ENCODE measurements at places on chromosomes 7 and 10.

DNA sequence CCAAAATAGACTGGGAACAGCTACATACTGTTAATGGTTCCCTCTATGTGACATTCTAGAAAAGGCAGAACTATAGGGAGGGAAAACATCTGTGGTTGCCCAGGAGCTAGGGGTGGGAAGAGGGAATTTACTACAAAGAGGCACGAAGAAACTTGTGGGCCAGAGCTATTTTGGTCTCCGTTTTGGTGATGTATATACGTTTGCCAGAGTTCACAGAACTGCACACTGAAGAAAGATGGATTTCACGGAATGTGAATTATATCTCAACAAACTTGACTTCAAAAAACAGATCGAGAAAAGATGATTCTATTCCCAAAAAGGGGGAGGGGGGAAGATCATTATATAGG, 386 bp upstream of the AS3MT start:
- no peak for DNase-seq

- no peak for DNase-seq
Observed at GRCh38 chr7:55110282-55110992, 91.6 kb downstream of the EGFR start.

DNA sequence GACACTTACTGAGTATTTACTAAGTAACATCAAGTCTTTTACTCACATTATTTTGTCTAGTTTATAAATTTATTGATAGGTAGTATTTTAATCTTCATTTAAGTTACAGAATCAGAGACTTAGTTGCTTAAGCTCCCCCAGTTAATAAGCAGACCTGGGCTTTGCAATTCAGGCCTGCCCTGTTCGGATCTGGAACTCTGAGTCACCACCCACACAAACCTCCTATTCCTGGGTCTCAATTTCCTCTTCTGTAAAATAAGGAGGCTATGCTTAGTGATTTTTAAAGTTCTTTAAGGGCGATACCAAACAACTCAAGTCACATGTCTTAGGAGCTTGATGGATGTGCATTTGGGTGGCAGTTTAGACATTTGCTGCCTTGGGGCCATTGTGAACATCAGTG, 3.5 kb upstream of the MGAM start:
- DNase-seq: no peak

DNA sequence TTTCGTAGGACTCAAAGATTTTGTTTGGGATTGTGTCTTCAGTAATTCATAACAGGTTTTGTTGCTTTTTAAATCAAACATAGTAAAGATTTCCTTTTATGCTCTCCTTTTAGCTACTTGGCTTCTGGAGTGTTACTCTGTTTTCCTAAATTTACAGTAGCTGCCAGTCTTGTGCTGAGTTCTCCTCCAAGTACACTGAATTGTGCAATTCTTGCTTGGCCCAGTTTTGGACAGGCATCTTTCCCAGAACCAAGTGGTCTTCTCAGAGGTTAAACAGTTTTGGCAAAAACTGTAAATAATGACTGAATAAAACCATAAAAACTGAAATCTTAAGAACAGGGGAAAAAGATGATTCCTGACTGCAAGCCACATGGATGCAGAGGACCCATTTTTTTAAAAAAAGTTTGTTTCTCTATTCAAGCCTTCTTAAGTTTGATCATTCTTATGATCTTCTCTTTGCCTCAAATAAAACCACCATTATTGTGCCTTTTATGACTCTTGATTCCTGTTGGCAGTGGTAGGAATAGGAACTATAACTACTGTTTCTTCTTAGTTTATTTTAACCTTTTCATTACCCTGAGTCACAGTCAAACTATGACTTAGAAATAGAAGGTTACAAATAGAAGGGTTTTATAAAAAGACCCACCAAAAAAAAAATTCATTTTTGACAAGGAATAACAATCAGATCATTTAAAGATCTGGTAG, 88.0 kb downstream of the MDFIC start:
- no peak for DNase-seq

GRCh38 chr7:157537056-157537455, 200.3 kb downstream of the DNAJB6 start:
- DNase-seq: no peak

DNA sequence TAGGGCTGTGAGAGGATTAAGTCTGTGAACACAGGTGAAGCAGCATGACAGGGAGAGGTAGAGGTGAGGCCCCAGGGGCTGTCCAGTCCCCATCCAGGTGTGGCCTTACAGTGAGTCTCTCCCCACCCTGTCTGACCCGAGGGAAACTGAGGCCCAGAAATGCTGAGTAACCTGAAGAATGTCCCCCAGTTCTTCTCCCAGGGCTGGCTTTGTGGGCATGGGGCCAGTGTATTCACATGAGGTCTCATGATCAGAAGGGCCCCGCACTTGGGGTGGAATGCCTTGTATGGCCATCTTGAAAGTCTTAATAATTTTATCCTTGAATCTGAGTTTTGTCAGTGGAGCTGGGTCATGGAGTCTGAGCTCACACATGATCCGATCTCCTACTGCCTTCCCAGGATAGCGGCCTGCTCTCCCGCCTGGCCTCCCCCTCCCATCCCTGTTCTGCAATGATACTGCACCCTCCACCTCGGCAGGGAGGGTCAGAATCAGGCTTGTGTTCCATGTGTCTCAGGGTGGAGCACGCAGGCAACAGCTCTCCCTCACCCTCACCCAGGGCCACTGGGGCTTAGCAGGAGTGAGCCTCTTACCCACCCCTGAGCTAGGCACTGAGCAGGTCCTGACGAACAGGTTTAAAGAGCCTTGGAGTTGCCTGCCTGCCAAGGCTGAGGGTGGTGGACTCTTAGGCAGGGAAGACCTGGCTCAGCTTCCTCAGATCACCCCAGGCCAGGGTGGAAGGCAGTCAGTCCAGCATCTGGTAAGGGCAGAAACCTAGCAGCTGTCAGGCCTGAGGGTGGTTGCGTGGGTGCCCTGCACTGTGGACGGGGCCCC, 41.4 kb upstream of the NPFFR1 start:
- DNase-seq: no peak

DNA sequence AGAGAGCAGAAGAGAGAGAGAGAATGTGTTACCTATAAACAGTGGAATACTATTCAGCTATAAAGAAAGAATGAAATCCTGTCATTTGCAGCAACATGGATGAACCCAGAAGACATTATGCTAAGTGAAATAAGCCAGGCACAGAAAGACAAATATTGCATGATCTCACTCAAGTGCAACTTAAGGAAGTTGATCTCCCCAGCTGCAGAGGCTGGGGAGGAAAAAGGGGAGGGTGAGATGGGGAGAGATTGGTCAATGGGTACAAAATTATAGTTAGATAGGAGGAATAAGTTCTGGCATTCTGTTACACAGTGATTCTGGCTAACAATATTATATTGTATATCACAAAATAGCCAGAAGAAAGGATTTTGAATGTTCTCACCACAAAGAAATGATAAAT, 11.2 kb upstream of the JAZF1 start:
- DNase-seq: no peak

- DNase-seq: no peak
Observed at GRCh38 chr7:1446620-1447032, 12.6 kb downstream of the MICALL2 start.
